Effector memory CD4-positive, alpha-beta T cell (primary cell): ENCODE measurements at places on chromosomes 7 and 10.

DNA sequence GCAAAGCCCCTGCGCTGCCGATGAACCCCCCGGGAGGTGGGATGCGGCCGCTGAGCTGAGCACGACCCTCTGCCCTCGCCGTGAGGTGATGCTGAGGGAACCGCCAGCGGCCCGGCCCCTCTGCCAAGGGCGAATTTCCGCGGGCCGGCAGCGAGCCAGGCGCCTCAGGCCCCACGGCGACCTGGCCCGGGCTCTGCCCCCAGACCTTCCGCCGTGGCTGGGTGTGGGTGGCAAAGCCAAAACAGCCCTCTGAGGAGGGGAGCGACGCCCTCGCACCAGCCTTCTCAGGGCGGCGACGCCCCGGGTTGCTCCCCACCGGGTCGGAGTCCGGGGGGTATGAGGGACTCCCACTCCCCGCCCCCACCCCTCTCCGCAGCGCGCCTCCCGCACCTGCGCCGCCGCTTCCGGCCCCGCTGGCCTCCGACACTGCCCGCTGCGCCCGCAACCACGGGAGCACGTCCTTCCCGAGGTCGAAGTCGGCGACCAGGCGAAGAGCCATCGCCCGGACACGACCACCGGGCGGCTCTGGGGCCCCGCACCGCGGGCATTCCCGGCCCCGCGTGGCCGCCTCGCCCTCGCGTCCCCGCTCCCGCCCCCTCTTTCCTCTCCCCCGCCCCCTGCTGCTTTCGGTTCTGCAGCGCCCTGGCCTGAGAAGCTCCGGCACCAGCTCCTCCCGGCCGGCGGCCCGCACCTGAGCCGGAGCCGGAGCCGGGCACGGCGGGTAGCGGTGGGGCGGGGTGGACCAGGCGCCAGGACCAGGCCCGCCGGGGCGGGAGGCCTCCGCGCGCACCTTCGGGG lies at the start of gene GSAP:
Gene GSAP (minus strand): TSS at position 527 of the 798 bp plus-strand sequence. CDS start 28 bp downstream, at position 499.
- peak; percentile 17 for DNase-seq

DNA sequence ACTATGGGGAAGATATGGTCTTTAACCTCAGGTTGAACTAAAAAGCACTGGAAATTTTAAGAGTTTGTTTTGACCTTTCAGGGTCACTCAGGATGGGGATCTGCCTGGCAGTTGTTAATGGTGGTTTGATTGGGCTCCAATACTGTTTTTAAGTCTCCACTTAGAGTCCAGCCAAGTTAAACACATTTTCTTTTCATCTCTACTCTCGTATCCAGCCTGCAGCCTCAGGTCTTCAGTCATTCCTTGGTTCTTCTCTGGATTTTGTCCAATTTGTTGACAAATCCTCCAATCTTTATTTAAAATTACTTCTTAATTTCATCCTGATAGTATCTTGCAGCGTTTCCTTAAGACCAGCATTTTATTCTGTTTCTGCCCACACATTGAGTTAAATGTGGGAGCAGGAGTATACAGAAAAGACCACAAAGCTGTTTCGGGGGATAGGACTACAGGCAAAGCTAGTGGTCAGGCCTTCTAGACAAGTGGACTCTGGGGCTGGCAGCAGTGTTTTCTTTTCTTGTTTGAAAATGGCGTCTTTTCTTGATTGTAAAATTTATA lies 133.2 kb upstream of the INHBA start:
- no peak for DNase-seq

DNA sequence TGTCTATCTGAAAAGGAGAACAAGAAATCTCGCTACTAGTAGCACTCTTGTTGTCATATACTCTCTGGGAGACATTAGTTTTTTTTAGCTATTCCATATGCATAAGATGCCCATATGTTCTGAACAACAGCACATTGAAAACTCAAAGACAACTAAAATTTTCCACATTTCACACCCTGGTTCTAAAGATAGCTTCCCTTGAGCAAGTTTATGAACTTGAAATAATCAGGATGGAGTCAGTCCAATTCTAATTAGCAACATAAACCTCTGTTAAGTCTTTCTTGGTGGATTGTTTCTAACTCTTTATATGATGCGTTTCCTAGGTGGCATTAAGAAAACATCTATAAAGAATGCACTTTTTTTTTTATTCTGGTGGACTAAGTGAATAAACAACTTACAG lies 1095.3 kb downstream of the GRM8 start:
- DNase-seq, result no peak

- no peak for DNase-seq
Measured at GRCh38 chr10:47383261-47384147, 589 bp downstream of the ZNF488 start.

- no peak for DNase-seq
Measured at GRCh38 chr7:37251222-37251621, 197.4 kb downstream of the ELMO1 start.

DNA sequence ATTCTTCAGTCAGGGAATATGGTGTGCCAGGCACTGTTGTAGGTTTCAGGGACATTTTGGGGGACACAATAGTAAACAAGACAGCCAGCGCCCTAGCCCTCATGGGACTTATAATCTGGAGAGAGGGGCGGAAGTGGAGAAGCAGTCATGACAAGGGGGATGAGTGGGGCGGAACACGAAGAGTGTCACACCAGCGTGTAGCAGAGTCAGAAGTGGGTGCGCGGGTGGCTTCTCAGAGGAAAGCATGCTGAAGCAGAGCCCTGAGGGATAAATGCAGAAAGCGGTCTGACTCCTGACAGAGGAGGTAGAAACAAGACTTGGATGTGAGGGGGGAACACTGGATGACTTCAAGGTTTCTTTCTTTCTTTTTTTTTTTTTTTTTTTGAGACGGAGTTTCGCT lies 160.3 kb upstream of the LYZL2 start:
- DNase-seq, result no peak

GRCh38 chr10:90302758-90303481 lies 554.9 kb downstream of the HTR7 start:
- no peak for DNase-seq

GRCh38 chr7:30379131-30379530 lies 94.7 kb downstream of the ZNRF2 start:
- DNase-seq, result no peak

- no peak for DNase-seq
Measured at GRCh38 chr10:78623578-78624215, 445.1 kb upstream of the ZMIZ1 start.

GRCh38 chr7:99201027-99201426 lies 6.9 kb downstream of the KPNA7 start:
- DNase-seq, result no peak

GRCh38 chr10:118458957-118459641 lies 117.0 kb upstream of the FAM204A start:
- no peak for DNase-seq

DNA sequence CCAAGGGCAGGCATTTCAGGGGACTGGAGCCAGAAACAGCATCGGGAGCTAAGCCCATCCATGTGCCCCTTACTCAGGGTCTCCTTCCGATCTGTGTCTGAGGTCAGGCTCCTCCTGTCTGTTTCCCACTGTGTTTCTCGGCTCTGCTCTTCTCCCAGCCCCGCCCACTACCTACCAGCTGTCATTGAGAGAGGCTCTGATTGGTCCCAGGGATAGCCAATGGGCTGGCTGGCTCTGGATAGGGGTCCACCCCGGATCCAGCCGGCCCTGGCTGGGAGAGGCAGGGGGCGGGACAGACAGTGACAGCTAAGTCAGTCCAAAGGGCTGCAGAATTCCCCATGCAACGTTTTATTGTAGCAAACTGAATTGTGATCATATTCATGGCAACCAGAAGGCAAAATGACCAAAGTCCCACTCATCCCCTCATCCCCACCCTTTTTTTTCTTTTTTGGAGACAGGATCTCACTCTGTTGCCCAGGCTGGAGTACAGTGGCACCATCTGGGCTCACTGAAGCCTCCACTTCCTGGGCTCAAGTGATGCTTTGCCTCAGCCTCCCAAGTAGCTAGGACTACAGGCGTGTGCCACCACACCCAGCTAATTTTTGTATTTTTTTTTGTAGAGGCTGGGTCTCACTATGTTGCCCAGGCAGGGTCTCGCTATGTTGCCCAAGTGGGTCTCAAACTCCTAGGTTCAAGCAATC lies 76.3 kb downstream of the CLIP2 start:
- no peak for DNase-seq

- DNase-seq, result no peak
Measured at GRCh38 chr10:110486680-110487410, 10.9 kb upstream of the DUSP5 start.

GRCh38 chr10:127215866-127216265 lies 19.5 kb upstream of the INSYN2A start:
- DNase-seq, result no peak

DNA sequence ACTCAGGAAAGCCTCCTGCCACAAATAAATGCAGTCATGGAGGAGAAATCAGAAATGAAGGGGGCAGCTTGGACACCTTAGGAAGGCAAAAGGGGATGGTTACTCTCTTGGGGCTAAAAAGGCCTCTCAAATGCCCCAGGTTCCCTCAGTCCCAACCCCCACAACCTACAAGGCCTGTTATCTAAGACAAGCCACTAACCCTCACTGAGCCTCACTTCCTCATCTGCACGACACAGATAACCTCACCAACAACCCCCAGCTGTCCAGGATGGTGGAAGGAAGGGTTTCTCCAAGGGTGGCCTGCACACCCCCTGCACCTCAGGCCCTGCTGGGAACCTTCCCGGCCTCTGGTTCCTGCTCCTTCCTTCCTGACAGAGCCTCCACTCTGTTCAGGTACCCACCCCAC lies 29.2 kb downstream of the SORBS1 start:
- no peak for DNase-seq

GRCh38 chr10:23096802-23097549 lies 1.6 kb downstream of the MSRB2 start:
- no peak for DNase-seq

DNA sequence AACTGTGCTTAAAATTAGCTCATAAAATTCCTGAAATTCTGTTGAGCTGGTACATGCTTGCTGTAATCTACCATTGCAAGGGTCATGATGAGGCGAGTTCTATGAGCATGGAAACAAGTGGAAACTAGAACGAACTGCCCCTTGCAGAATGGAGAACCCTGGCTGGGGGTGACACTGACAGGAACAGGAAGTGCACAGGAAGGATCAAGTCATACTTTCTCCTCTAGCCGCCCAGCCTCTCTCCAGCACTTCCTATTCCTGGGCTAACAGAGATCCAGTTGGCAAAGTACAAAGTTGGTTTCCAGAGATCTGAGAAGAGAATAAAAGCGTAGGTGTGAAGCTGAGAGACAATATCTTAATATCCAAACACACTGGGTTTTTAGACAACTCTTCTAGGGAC lies 414.2 kb upstream of the PODXL start:
- DNase-seq, result no peak

DNA sequence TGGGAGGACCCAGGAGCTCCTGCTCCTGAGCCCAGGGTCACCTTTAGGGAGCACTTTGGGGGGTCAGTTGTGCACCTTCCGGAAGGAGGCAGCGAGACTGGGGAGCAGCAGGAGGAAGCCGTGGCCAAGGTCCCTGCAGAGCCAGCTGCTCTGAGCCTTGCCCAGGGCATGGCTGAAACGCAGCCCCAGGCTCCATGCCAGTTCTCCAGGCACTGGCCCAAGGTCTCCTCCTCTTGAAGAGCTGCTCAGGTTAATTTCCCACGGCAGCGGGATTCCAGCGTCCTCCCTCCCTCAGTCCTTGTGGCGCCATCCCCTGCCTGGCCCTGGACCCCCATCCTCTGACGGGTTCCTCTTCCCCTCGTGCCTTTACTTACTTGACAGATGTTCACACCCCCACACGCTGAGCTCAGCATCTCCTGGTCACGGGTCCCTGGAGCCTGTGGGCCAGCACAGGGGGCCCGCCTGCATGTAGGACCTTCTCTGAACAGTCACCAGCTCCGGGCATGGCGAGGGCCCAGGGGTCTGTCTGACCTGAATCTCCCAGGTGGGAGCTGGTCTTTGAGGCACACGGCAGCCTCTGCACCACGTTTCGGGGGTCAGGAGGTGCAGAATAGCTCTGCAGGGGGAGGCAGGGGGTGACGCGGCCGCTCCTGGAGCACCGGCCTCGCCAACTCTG lies 16.7 kb upstream of the CFAP46 start:
- DNase-seq, result no peak

- no peak for DNase-seq
Measured at GRCh38 chr7:136033413-136034031, 56.4 kb upstream of the MTPN start.

GRCh38 chr7:54161621-54162020 lies 380.6 kb upstream of the VSTM2A start:
- no peak for DNase-seq

- DNase-seq, result no peak
Measured at GRCh38 chr7:155969192-155969929, 157.1 kb upstream of the SHH start.

DNA sequence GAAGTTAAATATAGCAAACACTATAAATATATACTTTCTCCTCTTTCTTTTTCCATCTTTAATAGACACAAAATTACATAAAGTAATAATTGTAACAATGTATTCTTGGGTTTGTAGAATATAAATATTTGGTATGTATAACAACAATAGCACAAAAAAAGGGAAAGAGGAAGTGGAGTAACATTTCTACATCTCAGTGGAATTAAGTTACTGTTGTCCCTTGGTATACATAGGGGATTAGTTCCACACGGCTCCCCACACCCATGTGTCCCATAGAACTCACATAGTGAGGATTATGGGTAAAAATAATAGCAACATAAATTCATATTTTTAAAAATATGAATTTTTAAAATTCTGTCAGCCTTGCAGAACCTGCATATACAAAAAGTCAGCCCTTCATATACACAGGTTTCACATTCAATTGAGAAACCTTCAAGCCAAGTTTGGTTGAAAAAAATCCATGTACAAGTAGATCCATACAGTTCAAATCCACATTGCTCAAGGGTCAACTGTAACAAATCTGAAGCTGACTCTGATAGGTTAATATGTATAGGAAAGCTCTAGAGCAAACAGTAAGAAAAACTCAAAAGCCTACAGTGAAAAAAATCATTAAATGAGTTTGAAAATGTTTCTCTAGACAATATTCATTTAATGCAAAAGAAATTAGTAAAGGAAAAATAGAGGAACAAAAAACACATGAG lies 92.4 kb downstream of the HYCC1 start:
- DNase-seq, result no peak

DNA sequence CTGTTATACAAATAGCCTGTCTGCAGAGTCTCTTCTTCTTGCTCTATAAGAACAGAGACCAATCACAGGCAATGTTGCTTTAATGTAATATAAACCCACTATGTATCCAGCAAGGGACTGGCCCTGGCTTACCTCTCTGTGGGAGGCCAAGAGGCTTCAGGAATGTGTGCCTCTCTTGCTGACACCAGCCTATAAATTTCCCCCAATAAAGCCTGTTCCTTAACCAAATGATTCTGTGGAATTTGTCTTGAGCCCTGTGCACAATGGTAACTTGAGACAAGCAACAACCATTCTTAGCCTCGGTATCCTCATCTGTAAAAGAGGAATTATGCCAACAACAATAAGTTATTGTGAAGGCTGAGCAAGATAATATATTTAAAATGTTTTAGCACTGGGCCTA lies 563.7 kb downstream of the GRM8 start:
- no peak for DNase-seq

DNA sequence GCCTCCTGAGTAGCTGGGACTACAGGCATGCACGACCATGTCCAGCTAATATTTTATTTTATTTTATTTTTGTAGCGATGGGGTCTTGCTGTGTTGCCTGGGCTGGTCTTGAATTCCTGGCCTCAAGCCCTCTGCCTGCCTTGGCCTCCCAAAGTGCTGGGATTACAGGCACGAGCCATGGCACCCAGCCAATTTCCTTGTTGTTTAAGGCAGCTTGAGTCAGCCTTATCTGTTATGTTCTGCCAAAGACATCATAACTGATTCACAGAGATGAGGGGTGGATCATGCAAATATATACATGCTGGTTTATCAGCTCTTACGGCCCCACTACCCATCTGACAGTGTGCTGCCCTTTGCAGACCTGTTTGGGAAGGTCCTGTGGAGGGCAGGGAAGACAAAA lies 826.7 kb downstream of the TYW1 start:
- DNase-seq, result no peak
